Non-pigmented ciliary epithelial cell (primary cell): ENCODE measurements at places on chromosomes 1 and 21.

DNA sequence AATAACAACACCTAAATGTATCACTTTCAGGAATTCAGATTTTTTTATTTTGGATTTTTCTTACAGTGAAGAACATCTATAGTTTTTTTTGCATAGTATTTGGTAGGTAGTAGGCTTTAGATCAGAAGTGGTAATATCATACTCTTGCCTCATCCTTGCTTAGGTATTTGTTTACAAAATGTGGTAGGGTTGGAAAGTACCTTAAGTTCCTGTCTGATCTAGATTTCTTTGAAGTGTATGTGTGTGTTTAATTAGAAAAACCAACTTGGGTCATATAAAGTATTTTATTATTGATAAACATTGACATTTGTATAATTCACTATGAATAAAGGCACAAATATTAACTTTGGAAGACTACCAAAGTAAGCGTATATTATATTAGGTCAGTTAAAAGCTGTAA, 85.3 kb upstream of the GPR88 start:
- no peak for DNase-seq

GRCh38 chr1:3027611-3028371, 6.5 kb downstream of the ACTRT2 start:
- DNase-seq = no peak

- peak; percentile 19 for DNase-seq
These were observed 540.9 kb downstream of the LMO4 start for GRCh38 chr1:87869567-87869966.

DNA sequence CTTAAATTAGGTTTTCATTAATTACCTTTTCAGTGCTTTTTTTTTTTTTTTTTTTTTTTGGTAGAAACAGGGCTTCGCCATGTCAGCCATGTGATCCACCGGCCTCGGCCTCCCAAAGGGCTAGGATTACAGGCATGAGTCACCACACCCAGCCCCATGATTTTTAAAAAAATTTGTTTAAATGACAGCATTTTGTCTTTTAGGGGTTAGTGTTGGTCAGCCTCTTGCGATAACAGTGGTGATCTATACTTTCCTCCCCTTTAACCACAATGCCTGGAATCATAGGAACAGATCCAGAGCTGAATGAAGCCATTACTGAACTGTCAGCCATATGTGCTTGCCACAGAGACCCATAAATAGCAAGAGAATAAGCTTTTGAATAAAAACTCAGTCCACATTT, 73.9 kb downstream of the CACHD1 start:
- DNase-seq = no peak

DNA sequence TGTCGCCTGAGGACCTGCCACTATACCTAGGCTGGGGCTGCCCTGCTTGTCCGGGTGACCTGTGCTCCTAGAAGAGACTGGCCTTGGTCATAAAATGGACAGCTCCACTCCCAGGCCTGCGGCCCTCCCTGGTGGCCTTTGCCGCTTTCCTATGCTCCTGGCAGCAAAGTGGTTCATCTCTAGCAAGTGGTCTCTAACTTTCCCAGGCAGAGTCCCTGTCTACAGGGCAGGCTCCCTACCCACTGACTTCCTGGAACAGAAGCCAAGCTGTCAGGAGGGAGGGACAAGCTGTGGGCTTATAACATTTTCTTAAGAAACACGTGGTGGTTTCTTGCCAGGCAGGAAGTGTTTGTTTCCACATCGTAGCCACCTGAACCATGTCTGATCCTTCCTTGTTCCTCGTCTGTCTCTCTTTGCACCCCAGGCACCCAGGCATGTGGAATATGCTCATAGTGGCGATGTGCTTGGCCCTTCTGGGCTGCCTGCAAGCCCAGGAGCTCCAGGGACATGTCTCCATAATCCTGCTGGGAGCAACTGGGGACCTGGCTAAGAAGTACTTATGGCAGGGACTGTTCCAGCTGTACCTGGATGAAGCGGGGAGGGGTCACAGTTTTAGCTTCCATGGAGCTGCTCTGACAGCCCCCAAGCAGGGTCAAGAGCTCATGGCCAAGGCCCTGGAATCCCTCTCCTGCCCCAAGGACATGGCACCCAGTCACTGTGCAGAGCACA, 10.1 kb downstream of the H6PD start:
- no peak for DNase-seq

DNA sequence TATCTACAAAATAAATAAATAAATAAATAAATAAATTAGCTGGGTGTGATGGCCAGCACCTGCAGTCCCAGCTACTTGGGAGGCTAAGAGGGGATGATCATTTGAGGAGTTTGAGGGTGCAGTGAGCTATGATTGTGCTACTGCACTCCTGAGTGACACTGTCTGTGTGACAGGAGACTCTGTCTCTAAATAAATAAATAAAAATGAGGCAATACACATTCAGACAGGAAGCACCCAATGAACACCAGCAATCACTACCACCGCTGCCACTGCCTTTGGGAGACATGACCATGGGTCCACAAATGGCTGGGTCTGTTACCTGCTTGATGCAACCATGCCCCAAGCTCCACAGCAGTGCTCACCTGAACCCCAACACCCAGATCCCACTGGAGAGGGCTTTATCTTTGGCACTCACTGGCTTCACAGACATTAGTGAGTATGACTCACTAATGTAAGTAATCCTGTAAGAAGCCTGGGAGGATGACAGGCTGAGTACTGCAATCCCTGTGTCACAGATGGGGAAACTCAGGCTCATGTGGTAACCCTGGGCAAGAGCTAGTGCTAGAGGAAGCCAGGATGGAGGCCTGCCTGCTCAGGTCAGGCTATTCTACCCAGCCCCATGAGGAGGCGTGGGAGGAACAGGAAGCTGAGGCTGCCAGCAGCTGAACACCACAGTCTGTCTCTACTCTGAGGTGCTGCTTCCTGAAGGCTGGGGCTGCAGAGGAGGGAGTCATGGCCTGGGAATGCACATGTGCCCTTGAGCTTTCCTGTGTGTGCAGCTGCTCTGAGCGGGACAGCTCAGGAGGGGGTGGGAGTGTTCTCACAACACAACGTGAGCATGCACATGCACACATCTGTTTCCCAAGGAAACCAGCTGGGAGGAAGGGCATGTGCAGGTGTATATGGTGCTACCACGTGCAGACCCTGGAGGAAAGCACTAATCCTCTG, 43.0 kb downstream of the SLC9A1 start:
- DNase-seq = peak; percentile 99

DNA sequence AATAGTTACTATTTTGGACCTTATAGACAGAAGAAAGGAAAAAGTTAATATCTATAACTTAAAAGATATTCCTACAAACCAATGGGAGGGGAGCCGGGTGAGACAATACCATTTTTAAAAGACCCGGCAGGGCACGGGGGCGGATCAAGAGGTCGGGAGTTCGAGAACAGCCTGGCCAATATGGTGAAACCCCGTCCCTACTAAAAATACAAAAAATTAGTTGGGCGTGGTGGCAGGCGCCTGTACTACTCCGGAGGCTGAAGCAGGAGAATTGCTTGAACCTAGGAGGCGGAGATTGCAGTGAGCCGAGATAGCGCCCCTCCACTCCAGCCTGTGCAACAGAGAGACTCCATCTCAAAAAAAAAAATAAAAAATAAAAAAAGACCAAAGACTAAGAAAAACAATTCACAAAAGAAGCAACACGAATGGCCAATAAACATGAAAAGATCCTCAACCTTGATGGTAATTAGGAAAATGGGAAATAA, 1.2 kb upstream of the PSMB2 start:
- DNase-seq = no peak

DNA sequence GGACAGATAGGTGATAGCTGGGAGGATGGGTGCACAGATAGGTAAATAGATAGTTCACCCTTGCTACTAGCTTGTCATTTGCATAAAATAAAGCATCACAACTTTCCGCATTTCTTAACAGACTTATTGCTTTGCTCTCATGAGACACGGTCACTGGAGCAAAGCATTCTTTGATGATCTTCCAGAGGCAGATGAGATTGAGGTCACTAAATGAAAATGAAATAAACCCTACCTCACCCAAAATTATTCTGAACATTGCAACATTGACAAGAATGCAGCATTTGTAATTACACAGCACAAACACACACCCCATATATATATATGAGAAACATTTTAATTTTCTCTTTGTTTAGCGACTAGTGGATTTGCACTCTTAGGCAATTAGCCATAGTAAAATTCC, 107.6 kb downstream of the SNX7 start:
- DNase-seq = no peak

- DNase-seq = no peak
These were observed 242.2 kb downstream of the RGS7 start for GRCh38 chr1:241114699-241115233.

- DNase-seq = no peak
These were observed 30.7 kb downstream of the HSPG2 start for GRCh38 chr1:21906173-21907078.

GRCh38 chr1:2645143-2645542, 12.3 kb upstream of the MMEL1 start:
- DNase-seq = no peak

DNA sequence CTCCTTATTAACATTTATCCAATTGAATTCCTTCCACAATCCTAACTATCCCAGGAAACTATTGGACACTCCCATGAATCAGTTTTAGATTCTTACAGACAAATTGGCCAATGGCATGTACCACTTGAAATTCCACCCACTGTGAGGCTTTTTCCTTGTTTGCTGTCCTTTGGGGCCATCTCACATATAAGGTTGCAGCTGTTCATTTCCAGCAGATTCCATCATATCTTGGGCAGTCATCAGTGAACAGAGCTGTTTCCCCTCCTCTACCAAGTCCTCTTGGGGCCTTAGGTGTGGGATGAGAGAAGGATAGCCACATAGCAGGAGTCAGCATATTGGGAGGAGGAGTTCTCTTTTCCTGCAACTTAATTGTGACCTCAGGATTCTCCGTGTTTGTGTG, 109.1 kb downstream of the HHAT start:
- DNase-seq = no peak

DNA sequence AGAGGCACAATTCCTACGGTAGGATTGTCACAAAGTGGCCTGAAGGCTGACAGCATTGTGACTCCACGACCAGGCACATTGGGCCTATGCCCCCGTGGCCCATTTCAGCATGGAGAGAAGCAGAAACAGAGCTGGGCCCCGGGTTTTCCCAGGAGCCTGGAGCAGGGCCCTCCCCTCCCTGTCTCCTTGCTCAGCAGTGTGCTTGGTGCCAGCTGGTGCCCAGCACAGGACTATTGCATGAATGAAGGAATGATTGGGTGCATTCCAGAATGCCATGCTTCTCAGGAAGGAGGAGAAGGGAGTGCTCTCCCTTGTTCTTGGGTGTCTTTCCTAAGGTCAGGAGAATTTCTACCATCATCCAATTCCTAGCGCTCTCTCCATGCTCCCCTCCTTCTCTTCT, 33.7 kb downstream of the IER5 start:
- no peak for DNase-seq

- DNase-seq = no peak
These were observed 152.3 kb upstream of the RGS18 start for GRCh38 chr1:192005976-192006375.
